ENCODE measurements at places on chromosomes 3 and 15.
A peak's percentile ranks its signal among the peaks of the same experiment; 100 is the strongest.

GRCh38 chr15:77037388-77038209 is 33.3 kb downstream of the TSPAN3 start:
- DNase-seq, result no peak

GRCh38 chr3:100697723-100698285 is 11.5 kb upstream of the TFG start:
- no peak for DNase-seq

DNA sequence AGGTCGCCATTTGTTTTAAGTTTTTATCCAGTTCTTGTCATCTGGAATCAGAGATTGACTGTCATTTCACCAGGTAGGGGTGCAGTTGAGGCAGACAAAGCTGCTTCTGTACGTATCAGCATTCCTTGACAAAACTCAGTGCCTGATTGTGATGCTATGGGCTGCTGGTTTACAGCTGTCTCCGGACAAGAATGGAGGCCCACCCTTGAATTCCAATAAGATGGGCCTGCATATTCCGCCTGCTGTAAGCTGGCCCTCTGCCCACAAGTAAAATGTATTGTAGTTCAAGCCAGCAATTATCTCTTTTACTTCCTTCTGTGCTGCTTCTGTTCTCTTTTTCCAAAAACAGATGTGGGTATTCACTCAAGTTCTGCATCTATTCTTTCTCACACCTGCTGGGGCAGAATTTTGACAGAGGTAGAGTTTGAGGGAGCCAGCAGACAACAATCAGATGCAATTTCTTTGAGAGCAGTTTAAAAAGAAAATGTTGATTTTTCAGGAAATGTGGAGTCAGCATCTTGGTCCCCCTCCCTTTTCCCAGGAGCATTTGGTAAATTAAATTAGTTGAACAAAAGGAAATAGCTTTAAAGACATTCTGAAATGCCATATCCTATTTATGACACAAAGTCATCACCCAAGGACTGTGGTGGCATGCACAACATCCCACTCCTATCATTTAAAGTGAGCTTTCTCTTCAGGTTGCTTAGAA is 53.5 kb downstream of the IQCH start:
- DNase-seq, result no peak

GRCh38 chr3:37375184-37376127 is 201.1 kb upstream of the LRRFIP2 start:
- DNase-seq, result no peak

DNA sequence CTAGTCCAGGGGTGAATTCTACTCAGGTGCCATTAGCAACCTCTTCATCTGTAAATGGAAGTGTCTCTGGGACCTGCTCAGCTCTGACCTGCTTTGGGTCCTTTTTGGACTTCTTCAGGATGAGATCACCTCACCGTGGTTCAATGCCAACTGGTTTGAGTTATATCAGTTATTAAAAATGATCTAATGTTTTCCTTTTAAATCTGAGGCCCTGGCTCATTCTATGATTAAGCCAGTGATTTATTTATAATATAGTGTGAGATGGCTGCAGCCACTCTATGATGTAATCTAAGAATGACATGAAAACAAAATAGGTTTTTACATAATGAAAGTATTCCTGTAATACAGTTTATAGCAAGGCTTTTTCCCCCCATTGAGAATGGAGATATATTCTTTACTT is 79.4 kb downstream of the LPP start:
- peak; percentile 69 for DNase-seq

DNA sequence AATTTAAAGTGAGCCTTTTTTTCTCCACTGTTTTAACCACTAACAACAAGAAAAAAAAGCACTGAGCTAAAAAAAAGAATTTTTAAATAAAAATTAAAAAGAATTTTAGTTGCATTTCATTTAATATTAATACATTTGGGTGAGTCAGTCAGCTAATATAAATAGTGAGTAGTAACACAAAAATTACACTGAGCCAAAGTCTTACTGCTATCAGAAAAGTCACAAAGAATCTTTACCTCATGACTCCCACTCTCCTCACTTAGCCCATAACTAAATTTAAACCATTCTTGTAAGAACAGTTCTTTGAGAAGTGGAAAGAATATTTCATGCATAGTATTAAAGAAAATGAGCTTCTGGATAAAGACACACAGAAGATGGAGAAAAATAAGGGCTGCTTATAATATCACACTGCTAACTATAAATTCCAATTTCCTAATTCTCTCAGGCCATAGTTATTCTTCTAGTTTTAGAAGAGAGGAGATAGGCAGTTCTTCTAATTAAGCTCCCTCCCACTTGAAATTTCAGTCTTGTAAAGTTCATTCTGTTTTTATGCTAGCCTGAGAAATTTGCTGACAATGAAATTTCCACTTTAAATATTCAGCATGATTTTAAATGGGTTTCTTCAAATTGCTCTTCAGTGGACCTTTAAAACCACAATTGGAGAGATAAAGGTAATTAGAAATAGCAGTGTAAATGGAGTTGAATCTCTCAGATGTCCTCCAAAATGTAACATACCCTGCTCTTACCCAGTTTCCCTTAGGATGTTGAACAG is 17.6 kb downstream of the SHQ1 start:
- DNase-seq, result peak; percentile 69

DNA sequence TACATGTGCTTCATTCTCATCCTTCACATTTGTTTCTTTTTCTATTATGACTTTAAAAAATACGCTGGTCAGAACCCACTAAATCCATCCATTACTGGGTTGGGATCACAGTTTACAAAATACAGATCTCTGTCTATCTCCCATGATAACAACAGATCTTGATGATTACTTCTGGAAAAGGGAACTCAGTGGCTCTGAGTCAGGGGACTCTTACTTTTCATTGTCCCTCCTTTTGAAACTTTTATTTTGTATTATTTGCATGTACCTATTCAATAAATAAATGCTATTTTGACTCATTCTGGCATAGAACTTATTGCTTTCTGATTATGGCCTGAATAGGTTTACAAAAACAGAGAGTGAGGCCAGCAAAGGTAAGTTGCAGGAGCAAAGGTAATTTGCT is 11.6 kb upstream of the RASGRP1 start:
- no peak for DNase-seq

DNA sequence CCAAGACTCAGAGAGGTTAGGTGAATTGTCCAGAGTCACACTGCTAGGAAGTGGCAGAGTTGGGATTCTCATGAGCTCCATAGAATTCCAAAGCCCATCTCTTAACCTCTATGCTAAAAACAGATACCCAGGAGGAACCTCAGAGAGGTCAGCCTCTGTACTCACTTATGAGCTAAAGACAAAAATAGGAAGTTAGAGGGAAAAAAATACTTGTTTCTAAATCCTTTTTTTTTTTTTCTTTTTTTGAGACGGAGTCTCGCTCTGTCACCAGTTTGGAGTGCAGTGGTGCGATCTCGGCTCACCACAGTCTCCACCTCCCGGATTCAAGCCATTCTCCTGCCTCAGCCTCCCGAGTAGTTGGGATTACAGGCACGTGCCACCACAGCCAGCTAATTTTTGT is 31.4 kb downstream of the FSD2 start:
- no peak for DNase-seq

DNA sequence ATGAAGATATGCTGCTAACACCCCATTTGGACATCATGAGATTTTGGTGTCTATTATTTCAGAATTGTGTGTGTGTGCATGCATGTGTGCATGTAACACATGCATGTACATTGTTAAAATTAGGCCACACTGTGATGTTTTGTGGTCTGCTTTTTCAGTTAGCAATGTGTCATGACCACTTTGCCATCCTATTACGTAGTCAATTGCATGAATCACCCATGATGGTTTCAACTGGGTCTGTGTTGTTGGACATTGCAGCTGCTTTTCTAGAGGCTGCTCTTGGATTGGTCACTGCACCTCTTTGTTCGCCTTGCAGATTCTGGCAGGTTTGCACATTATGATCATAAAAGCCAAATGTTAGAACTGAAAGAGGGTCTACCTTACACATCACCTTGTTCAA is 101.0 kb upstream of the THBS1 start:
- DNase-seq, result no peak

Data from EH (cell line).